Stimulated activated CD8-positive, alpha-beta memory T cell treated with anti-CD3 and anti-CD28 coated beads, Interleukin-15, amount 100 ng/mL, for 1 hour (primary cell): ENCODE measurements at places on chromosomes 5 and 9.

DNA sequence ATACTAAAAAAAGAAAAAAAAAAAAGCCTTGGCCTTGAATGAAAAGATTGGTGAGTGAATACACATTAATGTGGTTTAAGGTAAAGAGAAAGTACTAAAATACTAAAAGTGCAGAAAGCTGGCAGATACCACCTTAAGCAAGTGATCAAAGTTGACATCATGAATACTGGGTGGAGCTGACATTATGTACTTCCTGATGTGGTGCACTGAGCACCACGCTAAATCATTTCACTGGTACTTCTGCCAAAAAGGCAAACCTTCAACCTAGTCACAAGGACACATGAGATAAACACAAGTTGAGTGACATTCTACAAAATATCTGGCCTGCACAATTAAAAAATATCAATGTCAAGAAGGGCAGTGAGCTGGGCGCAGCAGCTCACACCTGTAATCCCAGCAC, 33.8 kb upstream of the PANK3 start:
- DNase-seq = no peak

GRCh38 chr9:27368316-27368985, 71.5 kb upstream of the EQTN start:
- no peak for DNase-seq

DNA sequence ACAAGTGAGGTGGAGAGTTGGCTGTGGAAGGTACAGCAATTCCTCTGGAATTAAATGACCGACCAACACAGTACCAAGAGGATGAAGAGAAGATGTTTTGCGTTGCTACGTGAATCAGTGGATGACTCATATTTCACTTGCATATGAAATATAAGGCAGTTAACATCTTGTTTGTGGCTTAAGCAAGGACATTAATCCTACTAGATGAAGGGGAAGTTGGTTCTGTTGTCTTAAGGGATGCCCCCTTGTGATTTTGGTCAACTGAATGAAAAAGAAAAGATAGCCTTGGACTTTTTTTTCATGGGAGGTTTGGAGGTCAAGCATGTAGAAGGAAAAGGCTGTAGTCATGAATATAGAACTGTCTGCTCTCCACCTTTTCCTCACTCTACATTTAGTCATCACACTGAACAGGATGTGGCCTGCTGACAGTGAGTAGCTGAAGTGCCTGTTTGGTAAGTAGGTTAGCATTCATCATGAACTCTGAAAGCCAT, 33.9 kb downstream of the VLDLR start:
- DNase-seq = no peak

DNA sequence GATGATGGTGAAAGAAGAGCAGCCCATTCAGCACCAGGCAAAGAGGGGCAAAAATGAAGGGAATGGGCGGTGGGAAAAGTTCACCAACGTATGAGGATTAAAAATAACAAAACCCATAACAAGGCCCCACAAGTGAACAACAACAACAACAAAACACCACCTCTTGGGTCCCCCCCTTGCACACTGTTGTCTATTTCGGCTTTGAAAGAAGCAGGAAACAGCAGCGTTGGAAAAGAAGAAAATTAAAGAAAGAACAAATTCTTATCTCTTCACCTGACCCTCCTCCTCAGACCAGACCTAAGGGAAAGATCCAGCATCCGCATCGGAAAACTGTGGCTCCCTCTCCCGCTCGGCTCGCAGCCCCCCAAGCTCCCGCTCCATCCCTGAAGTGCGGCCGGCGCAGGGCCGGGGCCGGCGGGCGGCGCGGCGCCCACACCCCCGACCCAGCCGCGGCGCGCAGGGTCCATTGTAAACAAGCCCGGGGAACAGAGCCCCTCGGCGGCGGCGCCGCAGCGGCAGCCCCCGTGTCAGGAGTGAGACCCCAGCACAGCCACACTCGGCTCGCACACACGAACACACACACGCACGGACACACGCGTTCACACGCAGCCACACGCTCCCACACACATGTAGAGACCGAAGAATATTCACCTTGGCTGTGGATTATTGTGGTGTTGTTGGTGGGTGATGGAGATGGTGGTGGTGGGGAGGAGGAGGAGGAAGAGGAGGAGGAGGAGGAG, 535 bp downstream of the RFX3 start:
- DNase-seq = no peak

GRCh38 chr5:10301266-10301665, 6.4 kb downstream of the CMBL start:
- DNase-seq = no peak

DNA sequence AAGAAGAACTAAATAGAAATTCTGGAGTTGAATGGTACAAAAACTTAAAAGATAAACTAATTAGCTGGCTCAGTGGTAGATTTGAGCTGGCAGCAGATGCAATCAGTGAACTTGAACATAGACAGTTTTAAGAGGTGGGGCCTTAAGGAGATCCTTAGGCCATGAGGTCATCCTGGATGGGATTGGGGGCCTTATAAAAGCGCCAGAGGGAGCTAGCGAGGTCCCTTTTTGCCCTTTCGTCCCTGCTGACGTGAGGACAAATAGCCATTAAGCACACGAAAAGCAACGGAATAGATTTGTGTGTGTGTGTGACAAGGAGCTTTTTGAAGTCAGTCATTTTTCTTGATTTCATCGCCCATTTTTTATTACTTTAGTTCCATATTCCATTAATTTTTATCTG, 83.3 kb downstream of the ZNF354C start:
- DNase-seq = no peak

- DNase-seq = no peak
These were observed 54.2 kb downstream of the SLCO4C1 start for GRCh38 chr5:102241809-102242421.

GRCh38 chr5:105931881-105932421, 1738.8 kb downstream of the EFNA5 start:
- no peak for DNase-seq

GRCh38 chr5:149038336-149039080, 24.4 kb downstream of the SH3TC2 start:
- DNase-seq = no peak

GRCh38 chr9:107102011-107102410, 181.1 kb upstream of the RAD23B start:
- DNase-seq = no peak

DNA sequence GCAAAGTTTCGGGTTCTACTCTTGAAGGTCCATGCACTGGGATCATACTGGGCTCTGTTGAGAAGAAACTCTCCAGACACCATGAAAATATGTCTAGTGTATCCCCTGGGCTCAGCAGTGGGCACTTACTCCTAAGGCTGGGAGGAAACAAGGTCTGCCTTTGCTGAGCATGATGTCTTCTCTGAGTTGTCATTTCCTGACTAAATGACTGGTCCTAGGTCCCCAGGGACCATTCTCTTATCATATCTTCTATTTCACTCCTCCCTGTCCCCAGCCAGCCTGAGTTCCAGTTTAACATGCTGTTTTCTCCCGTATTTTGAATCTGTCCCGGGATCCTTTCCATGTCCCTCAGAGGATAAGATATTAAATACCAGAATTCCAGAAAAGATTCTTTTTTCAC, 225.4 kb downstream of the MTRR start:
- no peak for DNase-seq

GRCh38 chr5:169764018-169764378, 126.9 kb downstream of the DOCK2 start:
- no peak for DNase-seq

DNA sequence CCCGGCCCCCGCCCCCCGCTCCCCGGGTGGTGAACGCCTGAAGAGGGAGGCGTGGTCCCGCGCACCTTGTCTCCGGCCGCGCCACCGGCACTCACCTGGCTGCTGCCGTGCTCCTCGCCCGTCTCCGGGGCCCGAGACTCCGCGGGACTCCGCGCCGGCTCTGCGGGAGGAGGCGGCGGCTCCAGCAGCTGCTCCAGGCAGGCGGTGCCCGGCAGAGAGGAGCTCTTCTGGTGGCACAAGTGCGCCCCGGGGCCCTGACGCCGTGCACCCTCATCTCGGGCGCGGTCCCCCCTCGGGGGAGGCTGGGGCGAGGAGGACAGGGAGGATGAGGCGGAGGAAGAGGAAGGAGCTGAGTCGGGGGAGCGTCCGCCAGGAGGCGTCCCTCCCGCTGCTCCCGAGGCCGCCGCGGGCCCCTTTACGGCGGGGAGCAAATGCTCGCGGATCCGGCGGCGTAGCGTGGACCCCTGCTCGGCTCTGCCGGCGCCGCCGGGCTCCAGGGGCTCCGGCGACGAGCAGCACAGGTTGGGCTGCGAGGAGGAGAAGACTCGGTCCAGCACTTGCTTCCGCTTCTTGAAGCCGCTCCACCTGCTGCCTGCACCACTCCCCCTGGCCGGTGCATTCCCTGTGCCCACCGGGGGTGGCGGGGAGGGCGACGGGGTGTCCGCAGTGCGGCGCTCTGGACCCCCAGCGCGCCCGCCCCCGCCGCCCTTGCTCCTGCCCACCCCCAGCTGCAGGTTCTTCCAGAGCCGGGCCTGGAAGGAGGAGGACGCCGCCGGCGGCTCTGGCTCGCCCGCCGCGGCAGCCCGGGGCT, 928 bp downstream of the MCTP1 start:
- no peak for DNase-seq

DNA sequence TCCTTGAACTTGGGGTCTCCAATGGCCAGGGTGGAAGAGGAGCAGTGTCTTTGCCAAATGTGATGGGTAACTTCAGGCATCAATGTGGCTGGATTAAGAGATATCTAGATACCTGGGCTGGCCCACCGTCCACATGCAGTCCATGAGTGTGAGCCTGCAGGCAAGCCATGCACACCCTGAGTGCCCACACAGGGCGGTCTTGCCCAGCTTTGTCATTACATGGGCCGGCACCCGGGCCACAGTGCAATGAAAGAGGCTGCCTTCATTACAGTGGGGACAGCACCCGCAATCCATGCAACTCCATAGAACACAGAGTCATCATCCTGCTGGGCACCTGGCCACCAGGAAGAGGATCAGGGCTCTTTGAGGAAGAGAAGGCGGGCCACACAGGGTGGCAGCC, 263.8 kb upstream of the IRX1 start:
- DNase-seq = no peak

- no peak for DNase-seq
These were observed 171.8 kb downstream of the XRCC4 start for GRCh38 chr5:83249156-83249555.

- no peak for DNase-seq
These were observed 116.5 kb downstream of the PSD2 start for GRCh38 chr5:139912158-139912557.

GRCh38 chr9:134179918-134180785, 15.8 kb upstream of the RNU6ATAC start:
- no peak for DNase-seq

GRCh38 chr9:89427621-89428221, 70.2 kb downstream of the SEMA4D start:
- peak; percentile 59 for DNase-seq
